ENCODE measurements at places on chromosomes 2 and 18. TPM values are rescaled to one million over a fixed set of nuclear protein-coding genes. Genes with fewer than 3 reads are reported as not detected.

Gene PLCD4
- not detected for polyA plus RNA-seq

GRCh38 chr2:27162151-27163121, 13.6 kb downstream of the TCF23 start:
- H3K27ac ChIP-seq: no peak overlapping the region
- no peaks in the 10 kb centered on the region for H3K36me3 ChIP-seq
- H3K27me3 ChIP-seq: no peaks in the 10 kb centered on the region
- no peak for DNase-seq
- no peak overlapping the region for H3K4me3 ChIP-seq

Gene ANKRD23
- polyA plus RNA-seq: not detected

Gene C2orf78
- polyA plus RNA-seq: not detected

Gene ANKRD62
- polyA plus RNA-seq: not detected

- DNase-seq: no peak
- H3K27me3 ChIP-seq: no peaks in the 10 kb centered on the region
- H3K36me3 ChIP-seq: no peaks in the 10 kb centered on the region
- H3K27ac ChIP-seq: peak overlapping the region; percentile 76
- H3K4me1 ChIP-seq: peaks cover 85% of the 10 kb centered on the region
Measured at GRCh38 chr2:234569776-234570430, 73.0 kb upstream of the ARL4C start.

DNA sequence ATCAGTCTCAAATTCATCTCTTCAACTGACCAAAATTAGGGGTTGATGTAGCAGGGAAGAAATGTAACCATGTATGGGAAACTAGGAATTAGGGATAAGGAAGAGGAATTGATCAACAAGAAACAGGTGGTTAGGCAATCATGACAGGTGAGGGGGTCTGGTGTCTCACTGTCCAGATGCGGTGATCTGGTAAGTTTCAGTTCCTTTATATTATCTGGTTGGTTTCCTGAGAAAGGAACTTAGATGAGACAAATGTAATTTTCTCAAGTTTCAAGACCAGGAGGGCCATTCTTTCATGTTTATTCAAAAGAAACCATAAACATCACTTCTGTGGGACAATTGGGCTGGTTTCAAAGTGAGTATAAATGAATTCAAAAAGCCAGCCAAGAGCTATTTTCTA, 306.2 kb upstream of the KCNJ3 start:
- no peaks in the 10 kb centered on the region for H3K4me1 ChIP-seq
- H3K4me3 ChIP-seq: no peak overlapping the region
- H3K27me3 ChIP-seq: no peaks in the 10 kb centered on the region
- no peak for DNase-seq

GRCh38 chr2:170313992-170314348, 136.0 kb downstream of the MYO3B start:
- no peak overlapping the region for H3K4me3 ChIP-seq
- no peaks in the 10 kb centered on the region for H3K4me1 ChIP-seq
- DNase-seq: no peak
- peaks cover 8% of the 10 kb centered on the region for H3K27me3 ChIP-seq
- H3K36me3 ChIP-seq: peaks cover 6% of the 10 kb centered on the region

GRCh38 chr2:241577413-241578122, 19.0 kb downstream of the BOK start:
- no peak for DNase-seq
- H3K36me3 ChIP-seq: peaks cover 11% of the 10 kb centered on the region
- H3K27ac ChIP-seq: no peak overlapping the region
- peaks cover 9% of the 10 kb centered on the region for H3K4me1 ChIP-seq
- no peaks in the 10 kb centered on the region for H3K27me3 ChIP-seq

Gene REG3A
- polyA plus RNA-seq: not detected
